ENCODE measurements at places on chromosomes 16 and 17.

- DNase-seq, result no peak
These were observed 20.7 kb upstream of the MRTFB start for GRCh38 chr16:14050291-14051027.

GRCh38 chr17:35433075-35433894 lies 985 bp upstream of the SLFN12 start:
- peak; percentile 86 for DNase-seq

DNA sequence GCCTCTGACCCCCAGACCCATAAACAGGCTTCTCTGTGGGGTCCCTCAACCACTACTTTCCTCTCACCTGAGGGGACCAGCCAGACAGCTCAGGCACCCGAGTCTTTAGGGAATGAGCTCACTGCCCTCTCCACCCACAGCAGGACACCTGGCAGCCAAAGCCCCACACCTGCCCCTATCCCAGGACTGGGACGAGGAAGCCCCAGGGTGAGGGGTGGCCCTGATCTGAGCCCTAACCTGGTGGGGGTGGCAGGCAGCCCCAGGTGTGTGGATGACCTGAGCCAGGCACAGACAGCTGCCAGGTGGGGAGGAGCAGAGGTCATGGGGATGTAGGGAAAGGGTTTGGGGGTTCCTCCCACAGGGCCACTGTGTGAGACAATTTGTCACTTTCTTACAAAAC lies 1.7 kb upstream of the TEX19 start:
- DNase-seq, result no peak

DNA sequence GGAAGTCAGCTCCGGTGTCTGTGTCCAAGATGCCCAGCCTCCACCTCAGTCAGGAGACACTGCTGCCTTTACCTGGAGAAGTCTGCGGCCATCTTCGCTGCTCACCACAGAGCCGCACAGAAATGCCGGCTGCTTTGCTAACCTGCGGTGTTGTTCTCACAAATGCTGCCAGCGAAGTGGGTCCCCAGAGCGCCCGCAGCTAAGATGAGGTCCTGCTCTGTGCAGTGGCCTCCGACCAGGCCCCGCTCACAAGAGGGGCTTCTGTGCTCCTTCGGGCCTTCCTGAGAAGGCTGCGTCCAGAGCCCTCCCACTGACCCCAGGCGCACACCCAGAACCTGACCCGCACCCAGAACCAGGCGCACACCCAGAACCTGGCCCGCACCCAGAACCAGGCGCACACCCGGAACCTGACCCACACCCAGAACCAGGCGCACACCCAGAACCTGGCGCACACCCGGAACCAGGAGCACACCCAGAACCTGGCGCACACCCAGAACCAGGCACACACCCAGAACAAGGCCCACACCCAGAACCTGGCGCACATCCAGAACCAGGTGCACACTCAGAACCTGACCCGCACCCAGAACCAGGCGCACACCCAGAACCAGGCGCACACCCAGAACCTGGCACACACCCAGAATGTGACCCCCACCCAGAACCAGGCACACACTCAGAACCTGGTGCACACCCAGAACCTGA lies 51.5 kb upstream of the FASN start:
- DNase-seq, result no peak

- DNase-seq, result no peak
These were observed 20.2 kb downstream of the CA10 start for GRCh38 chr17:52138350-52138749.

DNA sequence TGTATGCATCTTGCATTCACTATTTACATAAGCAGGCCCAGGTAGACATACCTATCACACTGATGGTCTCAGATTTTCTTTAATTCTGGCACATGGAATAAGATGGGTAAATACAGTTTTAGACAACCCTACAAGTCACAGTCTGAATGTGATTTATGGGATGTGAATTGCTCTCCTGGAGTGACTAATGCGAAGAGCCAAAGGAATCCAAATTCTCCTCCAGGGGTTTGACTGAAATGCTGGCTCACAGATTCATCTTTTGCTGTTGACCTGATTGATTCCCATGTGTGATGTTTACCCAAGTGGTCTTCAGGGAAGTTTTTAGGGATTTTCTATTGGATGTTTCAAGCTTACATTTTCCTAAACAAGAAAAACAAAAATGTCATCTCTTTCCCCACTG lies 277.9 kb upstream of the MON1B start:
- DNase-seq, result no peak

- DNase-seq, result no peak
These were observed 77.6 kb upstream of the FOXF1 start for GRCh38 chr16:86432691-86433090.

DNA sequence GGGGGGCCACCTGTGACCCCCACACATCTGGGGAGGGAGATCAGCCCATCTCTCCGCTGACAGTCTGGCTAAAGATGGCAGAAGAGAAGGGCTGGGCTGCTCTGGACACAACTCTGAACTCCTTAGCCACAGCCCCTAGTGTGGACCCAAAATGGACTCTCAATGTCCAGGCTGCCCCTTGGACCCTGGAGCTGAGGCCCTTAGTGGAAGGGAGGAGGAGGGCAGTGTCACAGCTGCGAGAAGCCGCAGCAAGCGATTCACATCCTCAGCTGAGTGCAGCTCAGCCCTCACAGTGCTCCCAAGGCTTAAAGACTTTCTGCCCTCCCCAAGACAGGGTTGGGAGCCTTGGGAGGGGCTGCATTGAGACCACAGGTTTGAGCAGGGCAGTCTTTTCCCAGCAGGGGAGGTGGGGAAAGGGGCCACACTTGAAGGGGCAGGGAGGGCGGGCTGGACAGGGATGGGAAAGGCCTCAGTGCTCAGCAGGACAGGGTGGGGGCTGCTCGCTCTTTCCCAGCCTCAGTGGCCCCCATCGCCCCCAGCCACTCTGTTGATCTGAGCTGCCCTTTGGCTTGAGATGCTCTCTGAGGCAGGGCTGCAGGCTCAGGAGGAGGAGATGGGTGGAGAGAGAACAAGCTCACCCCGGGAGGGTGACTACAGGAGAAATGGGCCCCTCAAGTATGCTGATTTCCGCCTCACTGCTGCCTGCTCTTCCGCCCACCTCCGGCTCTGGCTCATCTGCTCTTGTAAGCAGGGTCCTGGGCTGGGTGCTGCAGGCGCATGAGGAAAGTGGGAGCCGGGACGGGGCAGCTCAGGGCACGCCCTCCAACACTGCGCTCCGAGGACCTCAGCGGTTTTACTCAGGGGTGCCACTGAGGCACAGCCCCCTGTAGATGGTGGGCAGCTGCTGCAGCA lies 50.9 kb upstream of the MTSS2 start:
- no peak for DNase-seq

DNA sequence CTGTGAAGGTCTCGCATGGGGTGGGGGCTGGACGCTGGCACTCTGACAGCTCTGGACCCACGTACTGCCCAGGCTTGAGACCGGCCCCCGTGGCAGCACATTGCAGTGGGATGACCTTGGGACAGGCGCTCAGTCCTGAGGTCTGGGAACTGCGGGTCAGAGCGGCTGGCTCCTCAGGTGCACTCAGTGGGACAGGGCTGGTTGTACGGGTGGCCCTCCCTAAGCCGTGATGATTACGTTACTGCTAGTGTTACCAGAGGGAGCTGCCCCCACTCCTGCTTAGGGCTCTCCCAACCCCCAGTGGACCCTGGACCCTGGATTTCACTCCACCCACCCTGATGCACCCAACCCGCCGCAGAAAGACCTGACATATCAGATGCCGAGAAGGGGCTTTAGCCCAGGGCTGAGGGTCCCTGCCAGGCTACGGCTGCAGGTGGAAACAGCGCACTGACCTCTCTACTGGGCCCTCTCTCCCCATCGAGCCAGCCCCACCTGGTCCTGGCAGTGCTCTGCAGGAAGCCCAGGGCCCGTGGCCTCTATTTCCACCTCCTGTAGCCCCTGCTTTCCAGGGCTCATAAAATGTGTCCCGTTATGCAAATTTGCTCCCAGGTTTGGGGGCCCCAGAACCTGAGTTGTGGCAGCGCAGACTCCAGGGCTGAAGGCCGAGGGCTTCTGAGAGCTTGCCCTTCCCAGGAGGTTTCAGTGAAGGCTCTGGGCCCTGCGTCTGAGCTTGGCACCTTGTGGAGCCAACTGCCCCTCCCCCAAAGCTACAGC lies 77.2 kb downstream of the RTN4RL1 start:
- no peak for DNase-seq

DNA sequence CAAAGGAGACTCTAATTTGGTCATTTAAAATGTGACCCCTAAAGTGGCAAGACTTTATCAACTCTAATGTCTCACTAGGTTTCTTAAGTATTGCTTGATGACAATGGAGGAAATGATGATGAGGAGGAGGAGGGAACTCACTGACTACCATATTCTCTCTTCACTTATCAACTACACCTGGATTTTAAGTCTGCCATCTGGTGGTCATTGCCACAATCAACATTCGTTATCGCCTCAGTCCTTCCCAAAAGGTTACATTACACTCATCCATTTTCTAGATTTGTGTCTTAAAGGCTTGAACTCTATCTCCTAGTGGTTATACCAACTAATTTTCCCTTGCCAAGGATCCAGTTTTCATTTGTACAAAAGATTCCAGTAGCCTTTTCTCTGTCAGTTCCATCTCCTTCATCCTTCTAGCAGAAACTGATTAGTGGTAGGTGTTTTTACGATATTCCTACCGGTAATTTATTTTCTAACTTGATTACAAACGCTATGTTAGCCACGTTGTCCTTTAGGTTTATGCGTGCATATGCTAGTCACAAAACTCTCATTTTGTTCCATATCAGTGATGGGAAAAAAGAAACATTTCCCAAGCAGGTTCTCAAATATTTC lies 114.6 kb upstream of the NOG start:
- peak; percentile 35 for DNase-seq

- peak; percentile 30 for DNase-seq
These were observed 13.4 kb downstream of the WFDC1 start for GRCh38 chr16:84308120-84308519.

GRCh38 chr17:66711401-66711800 lies 123.5 kb upstream of the CACNG5 start:
- no peak for DNase-seq

- DNase-seq, result no peak
These were observed 1.8 kb upstream of the ZNRF1 start for GRCh38 chr16:74997042-74997491.

DNA sequence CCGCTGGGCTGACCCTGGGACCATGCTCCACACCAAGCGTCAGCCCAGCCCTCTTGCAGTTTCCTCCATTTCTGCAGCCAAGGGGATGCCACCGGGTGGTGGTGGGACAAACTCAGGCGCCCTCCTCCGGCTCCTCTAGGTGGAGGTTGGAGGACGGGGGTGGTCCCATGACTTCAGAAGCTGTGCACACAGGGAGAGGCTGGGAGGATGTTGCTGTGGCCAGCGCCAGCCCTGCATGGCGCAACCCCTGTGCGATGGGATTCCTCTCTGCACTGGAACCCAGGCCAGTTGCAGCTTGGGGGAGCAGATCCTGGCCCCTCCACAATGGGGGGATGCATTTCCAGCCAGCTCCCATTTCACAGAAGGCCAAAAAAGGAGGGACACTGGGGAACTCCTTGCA lies 246.5 kb downstream of the C16orf95 start:
- DNase-seq, result no peak

DNA sequence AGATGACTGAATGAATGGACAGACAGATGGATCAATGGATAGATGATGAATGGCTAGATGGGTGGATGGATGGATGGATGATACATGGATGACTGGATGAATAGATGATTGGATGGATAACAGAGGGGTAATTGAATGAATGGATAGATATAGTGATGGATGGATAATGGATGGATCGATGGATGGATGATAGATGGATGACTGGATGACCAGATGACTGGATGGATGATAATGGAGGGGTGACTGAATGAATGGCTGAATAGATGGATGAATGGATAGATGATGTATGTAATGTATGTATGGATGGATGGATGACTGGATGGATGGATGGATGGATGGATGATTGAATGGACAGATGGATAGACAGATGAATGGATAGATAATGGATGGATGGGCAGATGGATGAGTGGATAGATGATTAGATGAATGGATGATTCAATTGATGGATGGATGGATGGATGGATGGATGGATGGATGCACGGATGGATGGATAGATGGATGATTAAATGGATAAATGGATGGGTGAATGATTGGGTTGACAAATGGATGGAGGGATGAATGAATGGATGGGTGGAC lies 87.7 kb downstream of the CDYL2 start:
- no peak for DNase-seq

GRCh38 chr16:31214708-31215286 lies 878 bp downstream of the TRIM72 start:
- no peak for DNase-seq

GRCh38 chr16:747978-748746 lies 7.4 kb upstream of the CIAO3 start:
- DNase-seq, result no peak

GRCh38 chr16:88732172-88732960 lies 26.1 kb downstream of the CTU2 start:
- no peak for DNase-seq

GRCh38 chr17:73156166-73156840 lies 8.5 kb upstream of the SSTR2 start:
- peak; percentile 59 for DNase-seq

DNA sequence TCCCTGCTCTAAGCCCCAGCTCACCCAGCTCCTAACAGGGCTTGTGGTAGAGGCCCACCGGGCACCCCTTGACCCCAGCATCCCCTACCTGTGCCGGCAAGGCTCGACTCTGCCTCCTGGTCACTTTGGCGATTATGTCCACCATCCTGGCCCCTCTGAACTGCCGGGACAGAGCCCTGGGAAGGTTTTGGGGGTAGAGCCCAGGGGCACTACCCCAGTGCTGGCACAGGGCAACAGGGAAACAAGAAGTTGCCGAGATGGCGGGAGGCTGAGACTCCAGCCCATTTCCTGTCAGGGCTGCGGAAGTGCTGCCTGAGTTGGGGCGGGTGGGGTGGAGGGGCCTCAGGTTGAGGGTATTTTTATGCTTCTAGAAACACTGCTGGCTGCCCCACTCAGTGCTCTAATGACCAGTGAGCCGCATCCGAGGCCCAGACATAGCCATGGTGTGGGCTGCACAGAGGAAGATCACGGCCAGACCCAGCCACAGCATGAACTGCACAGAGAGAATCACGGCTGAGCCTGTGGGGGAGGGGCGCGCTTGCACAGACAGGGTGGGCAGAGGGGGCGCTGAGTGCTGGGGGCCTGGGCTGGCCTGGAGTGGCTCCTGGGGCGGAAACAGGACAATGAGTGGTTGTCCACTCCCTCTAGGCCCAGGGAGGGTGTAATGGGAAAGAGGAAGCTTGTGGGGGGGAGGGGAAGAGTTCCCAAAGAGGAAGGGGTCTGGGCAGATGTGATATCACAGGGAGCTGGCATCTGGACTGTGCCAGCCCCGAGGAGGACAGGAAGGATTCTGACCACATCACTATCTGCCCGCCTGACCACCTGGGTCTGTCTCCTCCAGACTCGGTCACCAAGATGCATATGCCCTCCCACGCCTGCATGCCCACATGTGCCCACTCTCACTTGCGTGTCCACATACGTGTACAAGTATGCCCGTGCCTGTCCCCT lies 22.3 kb downstream of the ARHGAP27 start:
- peak; percentile 66 for DNase-seq
